ENCODE measurements at places on chromosomes 5 and 9.

DNA sequence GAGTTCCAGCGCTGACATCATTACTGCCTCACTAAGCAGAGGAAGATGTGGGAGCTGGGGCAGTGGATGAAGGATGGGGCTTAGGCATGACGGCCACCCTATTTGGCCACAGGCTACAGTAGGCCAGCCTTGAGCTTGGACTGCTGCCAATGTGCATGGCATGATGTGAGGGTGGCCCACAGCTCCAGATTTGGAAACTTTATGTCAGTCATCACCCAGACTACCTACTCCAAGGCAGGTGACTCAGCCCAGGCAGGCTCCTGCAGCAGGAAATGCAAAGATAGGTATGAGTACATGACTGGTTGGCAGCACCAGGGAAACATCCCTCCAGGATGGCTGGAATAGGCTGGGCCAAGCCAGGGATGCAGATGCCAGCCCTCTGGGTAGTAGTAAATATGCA is 303.6 kb downstream of the SPOCK1 start:
- no peak for DNase-seq

DNA sequence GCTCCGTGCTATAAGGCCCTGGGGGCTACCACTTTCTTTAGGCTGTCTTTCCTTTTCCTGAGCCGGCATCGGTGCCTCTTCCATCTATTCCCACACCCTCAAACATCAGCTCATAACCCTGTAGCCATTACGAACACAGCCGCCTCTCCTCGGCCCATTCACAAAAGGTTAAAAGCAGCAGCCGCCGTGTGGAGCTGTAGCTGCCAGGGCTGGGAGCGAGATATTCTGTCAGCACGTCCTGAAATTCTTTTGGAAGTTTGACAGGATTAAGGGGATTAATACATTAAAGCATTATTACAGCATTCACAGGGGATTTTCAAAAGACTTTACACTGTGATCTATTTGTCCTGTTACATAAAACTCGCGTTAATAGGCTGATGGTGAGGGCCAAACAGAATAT is 428.2 kb downstream of the CDK5RAP2 start:
- DNase-seq = no peak

DNA sequence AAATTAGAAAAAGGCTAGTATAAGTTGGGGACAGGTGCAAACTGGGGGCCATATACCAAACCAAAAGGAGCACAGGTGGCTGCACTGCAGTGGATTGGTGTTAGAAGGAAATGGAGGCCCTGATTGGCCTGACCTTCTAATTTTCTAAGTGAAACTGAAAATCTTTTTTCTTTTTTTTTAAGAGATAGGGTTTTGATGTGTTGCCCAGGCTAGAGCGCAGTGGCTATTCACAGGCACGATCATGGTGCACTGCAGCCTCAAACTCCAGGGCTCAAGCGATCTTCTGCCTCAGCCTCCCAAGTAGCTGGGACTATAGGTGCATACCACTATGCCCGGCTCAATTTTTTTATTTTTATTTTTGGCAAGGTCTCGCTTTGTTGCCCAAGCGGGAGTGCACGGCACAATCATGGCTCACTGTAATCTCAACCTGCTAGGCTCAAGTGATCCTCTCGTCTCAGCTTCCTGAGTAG is 9.8 kb upstream of the CCDC69 start:
- no peak for DNase-seq

- no peak for DNase-seq
Observed at GRCh38 chr9:117305454-117305853, 109.4 kb downstream of the ASTN2 start.

GRCh38 chr5:134175921-134176510 is 734 bp downstream of the SKP1 start:
- DNase-seq = no peak

DNA sequence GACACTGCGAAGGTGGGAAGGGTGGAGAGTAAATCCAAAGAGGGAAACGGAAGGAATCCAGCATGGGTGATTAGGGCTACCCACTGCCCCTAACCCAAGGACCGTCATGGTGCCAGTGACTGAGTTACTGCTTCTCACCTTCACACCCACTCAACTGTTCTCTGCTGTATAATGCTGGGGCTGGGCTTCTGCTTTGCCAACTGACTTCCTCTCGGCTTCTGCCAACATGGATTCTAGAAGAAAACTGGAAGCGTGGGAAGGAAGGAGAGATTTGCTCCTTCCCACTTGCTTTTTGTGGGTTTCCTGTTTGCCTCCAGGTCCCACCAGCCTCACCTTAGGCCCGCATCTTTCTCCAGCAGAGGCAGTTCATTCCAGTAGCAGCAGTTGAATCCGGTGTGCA is 153.5 kb upstream of the RAI14 start:
- no peak for DNase-seq

GRCh38 chr5:77175231-77175630 is 35.2 kb upstream of the PDE8B start:
- no peak for DNase-seq

- DNase-seq = no peak
Observed at GRCh38 chr5:142115937-142116614, 7.5 kb downstream of the NDFIP1 start.

Data from stimulated activated CD8-positive, alpha-beta memory T cell treated with anti-CD3 and anti-CD28 coated beads, Interleukin-7, amount 100 ng/mL, for 24 hours (primary cell).